ENCODE measurements at places on chromosomes 12 and 14.

DNA sequence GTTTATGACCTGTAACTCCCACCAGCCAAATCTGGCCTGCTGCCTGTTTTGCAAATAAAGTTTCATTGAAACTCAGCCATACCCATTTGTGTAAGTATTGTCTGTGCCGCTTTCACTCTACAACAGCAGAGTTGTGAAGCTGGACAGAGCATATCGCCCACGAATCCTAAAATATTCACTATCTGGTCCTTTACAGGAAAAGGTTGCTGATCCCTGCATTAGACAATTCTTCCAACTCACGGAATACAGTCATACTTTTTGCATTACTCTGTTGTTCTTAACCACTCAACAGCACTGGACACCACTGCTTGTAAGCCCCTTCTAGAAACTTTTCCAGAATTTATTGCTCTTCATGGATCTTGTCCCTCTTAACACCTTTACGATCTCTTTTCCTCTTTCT is 435.4 kb downstream of the EGLN3 start:
- no peak for DNase-seq

GRCh38 chr12:39205969-39206368 is 237.0 kb downstream of the KIF21A start:
- DNase-seq = no peak

- DNase-seq = no peak
Measured at GRCh38 chr12:44509471-44509870, 366.6 kb downstream of the NELL2 start.

DNA sequence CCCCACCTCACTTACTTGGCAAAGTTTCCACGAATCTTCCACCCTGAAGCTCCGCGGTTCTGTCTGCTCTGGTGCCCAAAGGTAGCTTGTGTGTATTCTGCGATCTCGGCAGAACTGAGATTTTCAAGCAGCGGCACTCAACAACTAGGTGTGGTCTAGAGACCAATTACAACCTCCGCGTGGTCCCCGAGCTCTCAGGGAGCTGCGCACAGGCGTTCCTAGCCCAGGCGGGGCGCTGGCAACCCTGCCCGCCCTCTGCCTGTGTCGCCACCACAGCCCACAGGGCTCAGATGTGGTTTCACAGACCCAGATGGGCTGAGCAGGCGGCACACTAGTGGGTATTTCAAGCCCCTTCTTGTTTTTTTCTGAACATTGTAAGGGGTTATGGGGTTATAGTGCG is 1.5 kb upstream of the DIABLO start:
- peak; percentile 50 for DNase-seq

DNA sequence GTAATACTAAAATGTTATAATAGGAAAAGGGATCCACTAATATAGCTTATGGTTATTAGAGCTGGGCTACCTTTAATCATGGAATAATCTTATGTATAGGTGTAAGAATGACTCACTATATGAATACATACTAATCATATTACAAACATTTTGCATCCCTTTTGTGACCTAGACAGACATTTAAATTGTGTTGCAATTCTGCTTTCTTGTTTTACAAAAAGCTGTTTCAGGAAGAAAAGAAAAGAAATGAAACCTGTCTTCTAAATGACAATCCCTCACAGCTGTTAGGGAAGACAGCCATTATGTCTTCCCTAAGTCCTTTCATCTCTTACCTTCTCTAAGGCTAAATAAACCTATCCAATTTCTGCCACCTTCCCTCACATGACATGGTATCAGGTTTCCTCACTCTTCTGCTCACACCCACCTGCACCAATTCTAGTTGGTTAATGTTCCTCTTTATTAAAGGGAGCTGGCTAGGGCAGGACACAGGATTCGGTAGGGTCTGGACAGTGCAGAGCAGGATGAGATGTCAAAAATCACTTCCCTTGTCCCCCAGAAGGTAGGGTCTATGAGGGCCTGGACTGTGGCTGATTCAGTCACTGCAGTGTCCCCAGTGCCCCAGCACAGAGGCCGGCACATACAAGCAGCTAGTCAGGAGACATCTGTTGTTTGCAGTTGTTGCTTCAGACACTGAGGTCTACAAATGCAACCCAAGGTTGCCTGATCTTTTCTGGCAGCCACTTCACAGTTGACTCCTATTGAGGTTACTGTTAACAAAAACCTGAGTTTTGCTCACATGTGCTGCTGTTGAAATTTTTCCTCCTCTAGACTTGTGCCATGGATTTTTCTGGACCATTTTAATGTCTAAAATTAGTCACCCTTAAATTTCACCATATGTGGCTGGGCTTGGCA is 3.7 kb downstream of the DHRS7 start:
- DNase-seq = no peak

- no peak for DNase-seq
Measured at GRCh38 chr12:26009593-26009992, 51.1 kb downstream of the RASSF8 start.

- DNase-seq = peak; percentile 45
Measured at GRCh38 chr14:84323978-84324377, 1206.0 kb upstream of the FLRT2 start.

GRCh38 chr12:4293299-4293965 is 19.9 kb downstream of the CCND2 start:
- DNase-seq = no peak

DNA sequence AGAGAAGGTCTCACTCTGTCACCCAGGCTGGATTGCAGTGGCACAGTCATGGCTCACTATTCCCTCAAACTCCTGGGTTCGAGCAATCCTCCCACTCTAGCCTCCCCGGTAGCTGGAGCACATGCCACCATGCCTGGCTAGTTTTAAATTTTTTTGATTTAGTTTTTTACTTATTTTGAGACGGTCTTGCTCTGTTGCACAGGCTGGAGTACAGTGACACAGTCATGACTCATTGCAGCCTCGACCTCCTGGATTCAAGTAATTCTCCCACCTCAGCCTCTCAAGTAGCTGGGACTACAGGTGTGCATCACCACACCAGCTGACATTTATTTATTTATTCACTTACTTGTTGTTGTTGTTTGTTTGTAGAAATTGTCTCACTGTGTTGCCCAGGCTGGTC is 22.2 kb upstream of the DIP2B start:
- no peak for DNase-seq

- no peak for DNase-seq
Measured at GRCh38 chr14:77037215-77037937, 8.9 kb upstream of the IRF2BPL start.

GRCh38 chr12:26283046-26283445 is 87.7 kb downstream of the SSPN start:
- no peak for DNase-seq

- DNase-seq = no peak
Measured at GRCh38 chr12:96454396-96454795, 35.0 kb upstream of the CFAP54 start.

- DNase-seq = no peak
Measured at GRCh38 chr12:53699678-53700025, 23.8 kb upstream of the ATP5MC2 start.

- DNase-seq = no peak
Measured at GRCh38 chr12:46368138-46368537, 4.4 kb downstream of the SLC38A2 start.

DNA sequence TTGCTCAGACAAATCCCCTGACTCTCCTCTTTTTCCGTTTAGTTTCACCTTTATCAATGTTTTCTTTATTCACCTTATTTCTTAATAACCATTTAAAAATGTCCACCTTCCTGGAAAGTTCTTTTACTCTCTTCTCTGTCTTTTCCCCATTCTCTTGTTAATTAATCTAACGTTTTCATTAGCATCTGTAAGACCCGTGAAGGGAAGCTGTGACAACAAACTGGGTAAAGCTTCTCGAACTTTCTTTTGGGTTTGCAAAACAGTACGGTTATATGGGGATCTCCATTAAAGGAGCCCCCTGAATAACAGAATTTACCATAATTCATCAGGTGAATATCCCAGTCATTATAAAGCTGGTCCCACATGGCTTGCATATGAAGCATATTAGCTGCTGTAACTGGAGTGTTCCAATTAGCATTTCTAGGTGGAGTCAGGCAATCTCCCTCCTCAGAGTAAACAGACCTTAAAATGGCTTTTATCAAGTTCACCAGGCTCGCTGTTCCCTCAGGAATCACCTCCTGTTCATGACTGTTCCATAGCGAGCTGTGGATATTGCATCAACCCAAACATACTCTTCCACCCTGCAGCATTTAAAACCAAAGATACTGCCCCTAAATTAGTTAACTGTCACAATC is 42.4 kb downstream of the TMEM30B start:
- DNase-seq = no peak

GRCh38 chr14:30980980-30981379 is 44.5 kb upstream of the AP4S1 start:
- no peak for DNase-seq

GRCh38 chr14:31122098-31122611 is 85.4 kb downstream of the HECTD1 start:
- peak; percentile 5 for DNase-seq

DNA sequence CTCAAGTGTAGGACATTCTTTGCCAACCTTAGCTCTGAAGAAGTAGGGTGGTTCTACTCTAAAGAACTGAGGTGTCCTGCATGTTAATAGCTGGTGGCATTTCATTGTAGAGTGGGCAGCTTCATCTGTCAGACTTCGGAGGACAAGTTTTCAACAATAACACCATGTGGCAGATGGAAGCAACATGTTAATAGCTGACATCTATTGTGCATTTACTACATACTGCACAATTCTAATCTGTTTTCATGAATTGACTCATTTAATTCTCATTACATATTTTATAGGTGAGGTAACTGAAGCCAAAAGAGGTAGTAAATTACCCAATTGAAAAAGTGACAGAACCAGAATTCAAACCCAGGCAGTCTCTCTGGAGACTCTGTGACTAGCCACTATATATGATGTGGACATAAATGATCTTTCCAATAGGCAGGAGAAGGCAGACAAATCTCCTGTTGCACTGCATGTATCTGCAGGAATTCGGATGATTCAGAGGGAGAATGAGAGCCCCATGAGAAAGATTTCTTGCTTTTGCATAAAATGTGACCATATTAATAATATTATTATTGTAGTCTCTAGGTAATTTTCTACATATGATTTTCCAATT is 137.2 kb upstream of the E2F7 start:
- no peak for DNase-seq

DNA sequence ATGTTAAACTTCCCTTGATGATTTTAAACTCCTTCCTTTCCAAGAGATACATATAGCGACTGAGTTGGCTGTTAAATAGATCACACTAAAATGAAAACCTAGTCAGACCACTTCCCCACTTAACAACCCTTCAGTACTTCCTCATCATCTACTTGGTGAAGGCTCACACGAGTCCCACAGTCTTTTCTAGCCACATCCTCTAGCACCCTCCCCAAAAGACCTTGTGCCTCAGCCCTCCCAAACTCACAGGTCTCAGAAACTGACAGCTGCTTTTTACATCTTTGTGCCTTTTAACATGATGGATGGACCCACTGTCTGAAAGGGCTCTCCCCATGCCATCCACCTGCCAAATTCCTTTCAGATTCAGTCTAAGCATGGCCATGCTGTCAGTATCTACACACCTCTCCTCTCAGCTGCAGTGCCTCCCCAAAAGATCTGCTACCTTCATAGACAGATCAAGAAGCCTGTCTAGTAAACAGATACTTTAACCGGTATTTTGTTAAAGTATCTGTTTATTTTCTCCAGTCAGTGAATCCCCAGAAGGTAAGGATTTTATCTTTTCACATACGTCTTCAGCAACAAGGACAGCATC is 65.1 kb upstream of the GPHB5 start:
- DNase-seq = no peak

- no peak for DNase-seq
Measured at GRCh38 chr12:105538880-105539279, 208.4 kb downstream of the C12orf75 start.

- DNase-seq = no peak
Measured at GRCh38 chr12:121888083-121888477, 510 bp upstream of the PSMD9 start.

DNA sequence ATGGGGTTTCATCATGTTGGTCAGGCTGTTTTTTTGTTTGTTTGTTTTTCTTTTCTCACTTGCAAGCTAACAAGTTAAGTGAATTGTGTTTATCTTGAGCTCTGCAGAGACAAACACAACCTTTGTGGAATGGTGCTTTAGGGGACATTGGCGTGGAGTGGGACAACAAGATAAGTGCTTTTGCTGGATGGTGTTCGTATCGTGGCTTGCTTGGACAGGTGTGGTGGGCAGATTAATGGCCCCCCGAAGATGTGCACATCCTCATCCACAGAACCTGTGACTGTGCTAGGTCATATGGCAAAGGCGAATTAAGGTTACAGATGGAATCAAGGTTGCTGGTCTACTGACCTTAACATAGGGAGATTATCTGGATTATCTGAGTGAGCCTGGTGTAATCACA is 7.0 kb downstream of the MLXIP start:
- DNase-seq = no peak
